IMR-90 (cell line): ENCODE measurements at places on chromosomes 3 and 15. TPM values are rescaled to one million over a fixed set of nuclear protein-coding genes. Genes with fewer than 3 reads are reported as not detected.

DNA sequence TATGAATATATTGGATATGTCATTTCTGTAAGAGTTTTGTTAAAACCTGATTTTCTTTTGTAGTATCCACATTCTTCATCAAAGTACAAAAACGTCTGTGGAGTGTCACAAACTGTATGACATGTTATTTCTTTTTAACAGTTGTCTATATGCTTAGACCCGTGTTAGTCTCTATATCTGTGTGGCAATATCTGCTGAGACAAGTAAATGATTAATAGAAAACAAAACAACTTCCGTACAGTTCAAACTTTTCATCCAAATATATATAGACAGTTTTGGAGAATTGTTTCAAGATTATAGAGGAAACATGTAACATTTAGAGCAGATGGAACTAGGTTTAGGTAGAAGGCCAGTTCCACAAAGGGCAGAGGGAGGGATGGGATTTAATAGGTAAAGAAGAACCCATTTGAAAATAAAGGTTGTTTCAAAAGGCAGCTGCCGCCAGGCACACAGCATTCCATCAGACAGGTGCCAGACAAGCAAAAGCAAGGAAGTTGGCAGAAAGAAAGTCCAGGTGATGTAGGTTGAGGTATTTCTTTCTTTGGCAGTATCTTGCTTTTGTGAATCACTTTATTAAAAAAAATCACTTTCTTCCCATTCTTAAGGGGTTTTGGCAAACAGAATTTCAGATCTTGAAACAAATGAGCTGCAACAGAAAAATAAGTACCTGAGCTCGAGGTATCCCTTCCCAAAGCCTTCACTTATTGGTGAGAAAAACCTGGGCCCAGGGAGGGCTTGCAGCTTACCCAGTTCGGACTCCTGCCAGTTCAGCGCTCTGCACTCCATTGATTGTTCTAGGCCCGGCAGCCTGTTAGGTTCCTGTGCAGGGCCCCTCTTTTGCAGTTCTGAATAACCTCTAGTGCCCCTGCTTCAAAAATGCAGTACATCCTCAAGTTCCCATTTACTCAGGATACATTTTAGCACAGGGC lies 49.0 kb downstream of the LRRN1 start:
- no peak for DNase-seq

GRCh38 chr3:196966526-196967401 lies 1.9 kb downstream of the PIGZ start:
- DNase-seq, result no peak

NR1I2 gene
- total RNA-seq, result not detected in 2 replicates

LRRK1 gene
- 1.9 and 3.0 TPM in 2 replicates for total RNA-seq

DNA sequence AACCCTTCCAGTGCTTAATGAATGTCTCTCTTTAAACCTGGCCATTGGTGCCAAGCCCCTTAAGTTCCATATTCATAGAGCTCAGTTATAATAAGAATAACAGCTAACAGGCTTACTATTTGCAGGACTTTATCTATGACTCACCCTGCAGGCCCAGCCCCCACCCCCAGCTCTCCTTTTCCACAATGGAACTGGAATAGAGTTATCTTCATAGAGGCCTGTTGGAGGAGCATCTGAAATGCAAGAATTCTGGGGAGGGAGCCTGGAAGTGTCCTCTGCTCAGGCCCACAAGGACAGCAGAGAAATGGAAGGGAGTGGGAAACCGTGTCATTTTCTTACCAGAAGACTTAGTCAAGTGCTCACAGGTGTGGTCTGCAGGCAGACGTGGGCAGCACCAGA lies 52.8 kb downstream of the SEMA5B start:
- peak; percentile 54 for DNase-seq

DNA sequence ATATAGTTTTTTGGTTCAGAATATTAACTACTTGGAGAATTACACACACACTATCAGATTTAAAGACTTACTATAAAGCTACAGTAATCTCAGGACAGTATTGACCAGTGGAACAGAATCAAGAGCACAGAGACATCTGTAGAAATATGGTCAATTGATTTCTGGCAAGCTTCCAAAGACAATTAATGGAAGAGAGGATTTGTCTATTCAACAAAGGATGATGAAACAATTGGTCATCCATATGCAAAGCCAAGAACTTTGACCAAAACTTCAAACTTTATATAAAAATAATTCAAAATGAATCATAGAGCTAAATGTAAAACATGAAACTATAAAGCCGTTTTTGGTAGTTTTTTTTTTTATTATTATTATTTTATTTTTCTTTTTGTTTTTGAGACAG lies 29.8 kb upstream of the MB21D2 start:
- DNase-seq, result peak; percentile 10

MORC1 gene
- not detected in 2 replicates for total RNA-seq

DNA sequence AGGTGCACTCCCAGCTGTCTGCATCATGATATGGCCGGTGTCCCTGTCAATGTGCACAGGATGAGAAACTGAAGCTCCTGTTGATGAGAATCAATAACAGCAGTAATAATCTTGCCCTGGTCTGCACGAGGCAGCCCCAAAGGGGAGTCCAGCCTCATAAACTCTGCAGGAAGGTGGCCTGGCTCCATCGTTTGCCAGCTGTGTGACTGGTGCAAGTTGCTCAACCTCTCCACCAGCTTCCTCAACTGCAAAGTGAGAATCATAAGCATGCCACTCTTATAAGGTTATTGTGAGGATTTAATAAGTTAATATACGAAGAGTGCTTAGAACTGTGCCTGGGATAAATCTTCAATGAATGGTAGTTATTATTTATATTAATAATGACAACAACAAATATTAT lies 203.4 kb upstream of the HES1 start:
- no peak for DNase-seq

DNA sequence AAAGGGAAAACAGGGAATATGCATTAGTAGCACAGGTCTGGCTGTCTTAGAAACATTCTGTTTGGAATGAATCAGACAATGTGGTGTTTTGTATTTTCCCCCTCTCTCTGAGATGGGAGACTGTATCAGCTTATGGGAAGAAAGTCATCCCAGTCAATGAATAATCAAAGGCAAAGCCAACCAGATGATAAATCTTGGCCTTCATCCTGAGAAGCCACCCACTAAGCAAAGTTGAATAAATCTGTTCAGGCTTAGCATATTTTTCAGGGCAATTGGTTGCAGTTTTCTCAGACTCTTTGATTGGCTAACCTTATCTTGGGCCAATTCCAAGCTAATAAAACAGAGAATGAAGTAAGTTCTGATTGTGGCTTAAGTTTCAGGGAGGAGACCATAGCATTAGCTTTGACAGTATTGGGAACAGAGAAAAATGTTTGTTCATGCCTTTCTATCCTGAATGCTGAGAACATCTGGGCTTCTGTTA lies 63.6 kb upstream of the ARL8B start:
- peak; percentile 40 for DNase-seq

GRCh38 chr3:124783696-124784095 lies 53.4 kb downstream of the UMPS start:
- DNase-seq, result peak; percentile 61

DNA sequence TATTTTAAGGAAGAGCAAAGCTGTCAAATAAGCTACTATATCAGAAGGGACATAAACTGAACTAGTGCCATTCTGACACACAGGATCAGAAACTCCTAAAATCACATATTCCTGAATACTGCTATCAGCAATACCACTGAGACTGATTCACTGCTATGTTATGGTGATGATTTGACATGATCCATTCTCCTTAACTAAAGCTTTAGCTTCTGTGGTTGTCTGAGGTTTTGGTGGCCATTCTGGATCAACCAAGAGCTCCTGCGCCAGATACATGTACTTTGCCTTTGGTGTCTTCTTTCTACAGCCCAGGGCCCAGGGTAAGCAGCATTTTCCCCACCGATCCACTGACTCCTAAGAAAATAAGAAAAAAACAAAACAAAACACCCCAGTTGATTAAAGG lies 6.7 kb upstream of the GP5 start:
- peak; percentile 59 for DNase-seq

DNA sequence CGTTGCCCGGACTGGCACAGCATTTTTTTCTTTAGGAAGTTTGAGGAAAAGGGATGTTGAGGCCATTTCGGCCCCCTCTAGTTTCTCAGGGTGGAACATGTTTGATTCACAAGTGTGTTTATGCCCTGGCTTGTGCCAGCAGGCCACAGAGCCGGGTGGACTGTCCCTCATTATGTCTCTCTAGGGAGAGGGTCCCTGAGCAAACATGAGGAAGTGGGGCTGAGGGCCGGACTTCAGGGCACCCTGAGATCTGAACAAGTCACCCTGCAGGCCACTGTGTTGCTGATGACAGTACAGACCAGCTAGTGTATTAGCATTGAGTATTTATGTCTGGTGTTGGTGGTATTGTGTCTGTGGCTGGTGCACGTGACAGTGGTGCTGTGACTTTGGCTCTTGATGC lies 34.9 kb downstream of the RNU5B-1 start:
- DNase-seq, result no peak

DNA sequence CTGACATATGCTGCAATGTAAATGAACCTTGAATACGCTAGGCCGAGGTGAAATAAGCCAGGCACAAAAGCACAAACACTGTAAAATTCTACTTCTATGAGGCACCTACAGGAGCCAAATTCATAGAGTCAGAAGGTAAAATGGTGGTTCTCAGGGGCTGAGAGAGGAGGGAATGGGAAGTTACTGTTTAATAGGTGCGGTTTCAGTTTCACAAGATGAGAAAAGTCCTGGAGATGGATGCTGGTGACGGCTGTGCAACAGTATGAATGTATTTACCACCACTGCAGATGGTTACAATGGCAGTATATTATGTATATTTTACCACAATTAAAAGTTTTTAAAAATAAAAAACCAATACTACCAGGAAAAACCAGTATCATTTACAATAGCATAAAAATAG lies 4.0 kb downstream of the TNK2 start:
- DNase-seq, result no peak

DNA sequence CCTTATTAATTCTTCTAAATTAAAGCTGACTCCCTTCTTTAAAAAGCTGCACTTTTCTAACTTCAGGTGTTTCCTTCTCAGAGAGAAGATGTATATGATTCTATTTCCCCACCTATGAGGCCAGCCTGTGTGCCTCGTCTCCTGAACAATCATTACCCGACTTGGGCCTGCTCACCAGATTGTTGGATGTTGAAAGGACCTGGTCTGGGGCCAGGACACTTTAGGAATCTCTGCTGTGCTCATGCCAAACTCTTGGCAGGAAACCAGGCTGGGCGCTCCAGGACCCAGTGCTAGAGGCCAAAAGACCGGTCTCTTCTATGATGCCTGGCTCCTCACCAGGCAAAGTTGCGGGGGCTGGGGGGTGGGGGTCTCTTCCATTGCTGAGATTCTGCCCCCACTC lies 16.9 kb upstream of the LRRC31 start:
- peak; percentile 35 for DNase-seq

DNA sequence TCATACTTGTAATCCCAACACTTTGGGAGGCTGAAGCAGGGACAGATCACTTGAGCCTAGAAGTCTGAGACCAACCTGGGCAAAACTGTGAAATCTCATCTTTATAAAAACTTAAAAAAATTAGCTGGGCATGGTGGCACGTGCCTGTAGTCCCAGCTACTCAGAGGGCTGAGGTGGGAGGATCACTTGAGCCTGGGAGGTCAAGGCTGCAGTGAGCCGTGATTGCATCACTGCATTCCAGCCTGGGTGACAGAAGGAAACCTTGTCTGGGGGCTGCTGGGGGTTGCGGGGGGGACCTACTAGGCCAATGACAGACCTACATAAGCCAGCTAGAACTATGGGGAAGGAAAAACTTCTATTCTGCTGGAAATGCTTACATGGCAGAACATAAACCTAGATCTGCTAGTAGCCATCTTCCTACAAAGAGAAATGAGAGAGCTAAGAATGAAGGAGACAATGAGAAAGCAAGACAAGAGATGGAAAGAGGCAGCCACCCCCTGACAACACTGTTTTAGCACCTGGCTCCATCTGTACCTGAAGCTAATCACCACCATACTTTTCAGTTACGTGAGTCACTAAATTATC lies 23.9 kb downstream of the FOXP1 start:
- no peak for DNase-seq

SH2D7 gene
- not detected in 2 replicates for total RNA-seq

DNA sequence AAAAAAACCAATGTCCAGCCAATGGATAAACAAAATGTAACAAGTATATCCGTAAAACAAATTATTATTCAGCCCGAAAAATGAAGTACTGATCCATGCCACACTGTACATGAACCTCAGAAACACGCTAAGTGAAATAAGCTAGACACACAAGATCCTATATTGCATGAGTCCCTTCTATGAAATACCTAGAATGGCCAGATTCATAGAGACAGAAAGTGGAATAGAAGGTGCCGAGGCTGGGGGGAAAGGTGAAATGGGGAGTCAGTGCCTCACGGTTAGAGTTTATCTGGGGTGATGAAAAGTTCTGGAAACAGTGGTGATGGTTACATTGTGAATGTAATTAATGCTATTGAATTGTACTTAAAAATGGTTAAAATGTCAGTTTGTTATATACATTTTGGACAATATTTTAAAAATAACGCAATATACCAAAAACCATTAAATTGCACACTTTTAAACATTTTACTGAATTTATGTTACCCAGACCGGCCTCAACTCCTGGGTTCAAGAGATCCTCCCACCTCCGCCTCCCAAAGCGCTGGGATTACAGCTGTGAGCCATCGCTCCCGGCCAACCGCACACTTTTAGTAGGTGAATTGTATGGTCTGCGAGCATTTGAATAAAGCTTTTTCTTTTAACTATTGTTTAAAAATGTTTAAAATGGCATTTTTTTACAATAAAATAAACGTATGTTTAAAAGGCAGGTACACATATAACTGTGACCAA lies 2.1 kb downstream of the RNF168 start:
- peak; percentile 53 for DNase-seq

- no peak for DNase-seq
Observed at GRCh38 chr3:9214185-9214584, 35.3 kb downstream of the SRGAP3 start.

GPR149 gene
- not detected in 2 replicates for total RNA-seq

POTEB2 gene
- not detected in 2 replicates for total RNA-seq

DNA sequence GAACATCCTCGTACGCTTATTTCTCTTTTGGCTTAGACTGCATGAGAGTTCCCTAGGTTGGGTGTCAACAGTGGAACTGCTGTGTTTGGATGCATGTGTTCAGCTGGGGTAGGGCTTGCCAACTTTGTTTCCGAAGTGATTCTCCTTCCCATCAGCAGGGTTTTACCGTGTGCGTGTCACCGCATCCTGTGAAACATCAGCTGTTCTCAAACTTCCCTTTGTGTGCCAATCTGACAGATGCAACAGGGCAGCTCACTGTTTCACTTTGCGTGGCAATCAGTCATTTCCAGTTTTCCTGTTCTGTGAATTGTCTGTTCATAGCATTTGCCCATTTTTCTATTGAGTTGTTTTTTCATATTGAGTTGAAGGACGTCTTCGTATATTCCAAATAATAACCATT lies 218.8 kb downstream of the VPS13C start:
- DNase-seq, result no peak

BRK1 gene
- total RNA-seq, result 81.4 and 123 TPM in 2 replicates

- no peak for DNase-seq
Observed at GRCh38 chr3:181987736-181988135, 276.0 kb downstream of the SOX2 start.

- no peak for DNase-seq
Observed at GRCh38 chr3:75012791-75013331, 398.4 kb upstream of the CNTN3 start.

- no peak for DNase-seq
Observed at GRCh38 chr15:65956899-65957298, 87.6 kb downstream of the RAB11A start.
